ENCODE measurements at places on chromosomes 12 and 14.

DNA sequence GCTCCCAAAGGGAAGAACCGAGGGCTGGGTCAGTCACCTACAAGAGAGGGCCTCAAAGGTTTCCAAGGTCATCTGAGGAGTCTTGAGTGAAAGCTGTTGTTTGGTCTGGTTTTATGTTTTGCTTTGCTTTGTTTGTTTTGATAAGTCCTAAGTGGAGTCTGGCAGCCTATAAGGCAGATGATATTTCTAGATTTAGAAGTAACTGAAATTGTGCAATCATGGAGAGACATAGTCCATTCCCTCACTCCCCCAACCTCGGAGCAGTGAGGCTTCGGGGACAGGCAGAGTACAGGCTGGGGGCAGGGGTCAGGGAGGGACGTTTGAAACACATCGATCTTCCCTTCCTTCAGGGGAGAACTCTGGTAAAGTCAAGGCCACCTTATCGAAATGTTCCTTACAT, 42.3 kb downstream of the TTC9 start:
- no peak for DNase-seq

DNA sequence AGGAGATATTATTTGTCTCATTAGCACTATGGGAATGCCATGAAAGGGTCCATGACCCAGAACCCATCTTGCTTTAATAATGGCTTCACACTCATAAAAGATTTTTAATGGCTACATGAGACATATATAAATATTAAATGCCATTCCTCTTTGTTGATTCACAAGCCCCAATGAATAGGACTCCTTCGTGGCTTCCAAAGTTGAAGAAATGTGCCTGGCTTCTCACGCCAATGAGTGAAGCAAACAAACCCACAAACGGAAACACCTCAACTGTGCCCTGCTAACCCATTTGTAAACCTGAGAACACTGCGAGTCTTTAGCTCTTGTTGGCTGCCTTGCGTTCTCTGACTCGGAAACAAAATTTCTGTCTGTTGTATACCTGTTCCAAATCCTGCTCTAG, 381.7 kb upstream of the DDHD1 start:
- DNase-seq: no peak

GRCh38 chr12:66144791-66145754, 14.5 kb upstream of the LLPH start:
- peak; percentile 37 for DNase-seq

DNA sequence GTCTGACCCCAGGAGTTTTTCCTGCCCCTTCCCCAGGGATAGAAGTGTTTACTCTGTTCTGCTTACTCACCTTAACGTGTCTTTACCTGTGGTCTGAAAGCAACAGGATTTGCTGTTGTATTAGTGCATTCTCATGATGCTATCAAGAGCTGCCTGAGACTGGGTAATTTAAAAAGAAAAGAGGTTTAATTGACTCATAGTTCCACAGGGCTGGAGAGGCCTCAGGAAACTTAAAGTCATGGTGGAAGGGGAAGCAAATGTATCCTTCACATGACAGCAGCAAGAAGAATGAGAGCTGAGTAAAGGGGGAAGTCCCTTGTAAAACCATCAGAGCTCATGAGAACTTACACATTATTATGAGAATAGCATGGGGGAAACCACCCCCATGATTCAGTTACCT, 240.4 kb downstream of the SNAPC1 start:
- DNase-seq: no peak

DNA sequence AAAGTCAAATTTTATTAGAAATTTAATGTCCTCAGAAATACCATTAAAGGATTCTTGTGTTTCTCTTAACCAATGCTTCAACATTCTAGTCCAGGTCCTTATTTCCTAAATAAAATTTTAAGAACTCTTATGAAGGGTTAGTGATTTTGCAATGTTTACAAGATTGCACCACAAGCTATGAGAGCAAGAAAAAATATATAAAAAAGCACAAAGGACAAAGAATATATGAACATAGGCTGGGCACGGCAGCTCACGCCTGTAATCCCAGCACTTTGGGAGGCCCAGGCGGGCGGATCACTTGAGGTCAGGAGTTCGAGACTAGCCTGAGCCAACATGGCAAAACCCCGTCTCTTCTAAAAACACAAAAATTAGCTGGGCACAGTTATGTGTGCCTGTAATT, 7.7 kb downstream of the RACGAP1 start:
- DNase-seq: no peak

GRCh38 chr12:57090924-57091637, 2.2 kb downstream of the NAB2 start:
- DNase-seq: no peak

DNA sequence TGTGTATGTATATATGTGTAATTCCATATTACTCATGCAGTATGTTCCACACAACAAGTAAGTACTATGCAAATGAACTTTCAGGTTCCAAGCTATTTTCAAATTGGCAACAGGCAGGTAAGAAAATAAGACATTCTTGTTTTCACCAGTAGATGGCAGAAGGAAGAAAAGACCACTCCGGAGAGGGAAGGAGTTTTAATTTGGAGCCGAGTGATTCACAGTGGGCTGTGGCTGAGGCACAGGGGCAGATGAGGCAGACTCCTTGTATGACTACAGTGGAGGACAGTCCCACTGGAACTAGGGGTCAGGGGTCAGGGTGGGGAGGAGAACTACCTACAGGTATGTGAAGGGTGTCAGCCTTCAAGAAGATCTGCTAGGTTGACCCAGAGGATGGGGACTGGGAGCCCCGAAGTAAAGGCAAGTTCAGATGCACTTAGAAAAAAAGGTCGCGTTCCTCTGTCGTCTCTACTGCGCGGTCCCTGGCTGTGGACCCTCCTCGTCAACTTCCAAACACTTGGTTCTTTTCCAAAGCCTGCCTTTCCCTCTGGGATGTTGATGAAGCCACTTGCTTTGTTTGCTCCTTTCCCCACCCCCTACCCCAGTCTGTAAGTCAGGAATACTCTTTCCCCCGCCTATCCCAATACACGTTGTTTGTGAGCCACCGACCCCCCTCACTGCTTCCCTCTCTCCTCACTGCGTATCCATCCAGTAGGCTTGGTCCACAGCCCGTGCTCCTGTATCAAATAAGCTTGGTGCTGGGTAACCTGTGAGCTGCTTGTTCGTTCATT, 24.1 kb downstream of the DDX47 start:
- peak; percentile 81 for DNase-seq

GRCh38 chr14:69284170-69284569, 24.2 kb downstream of the GALNT16 start:
- no peak for DNase-seq

DNA sequence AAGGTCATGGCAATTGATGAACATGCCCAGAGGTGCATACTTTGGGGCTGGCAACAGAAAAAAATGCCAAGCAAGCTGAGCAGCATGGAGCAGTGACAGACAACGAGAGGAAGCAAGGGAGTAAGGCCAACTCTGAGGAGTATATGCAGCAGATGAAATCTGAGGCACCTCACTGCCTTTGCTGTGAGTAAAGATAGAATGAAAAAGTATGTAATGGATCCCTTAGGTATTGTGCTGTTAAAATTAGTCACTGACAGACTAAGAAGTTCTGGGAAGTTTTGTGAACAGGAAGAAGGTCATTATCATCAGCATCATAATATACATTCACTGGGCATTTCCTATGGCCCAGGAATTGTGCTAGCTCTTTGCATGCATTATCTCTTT, 269.9 kb downstream of the DUSP6 start:
- DNase-seq: no peak

DNA sequence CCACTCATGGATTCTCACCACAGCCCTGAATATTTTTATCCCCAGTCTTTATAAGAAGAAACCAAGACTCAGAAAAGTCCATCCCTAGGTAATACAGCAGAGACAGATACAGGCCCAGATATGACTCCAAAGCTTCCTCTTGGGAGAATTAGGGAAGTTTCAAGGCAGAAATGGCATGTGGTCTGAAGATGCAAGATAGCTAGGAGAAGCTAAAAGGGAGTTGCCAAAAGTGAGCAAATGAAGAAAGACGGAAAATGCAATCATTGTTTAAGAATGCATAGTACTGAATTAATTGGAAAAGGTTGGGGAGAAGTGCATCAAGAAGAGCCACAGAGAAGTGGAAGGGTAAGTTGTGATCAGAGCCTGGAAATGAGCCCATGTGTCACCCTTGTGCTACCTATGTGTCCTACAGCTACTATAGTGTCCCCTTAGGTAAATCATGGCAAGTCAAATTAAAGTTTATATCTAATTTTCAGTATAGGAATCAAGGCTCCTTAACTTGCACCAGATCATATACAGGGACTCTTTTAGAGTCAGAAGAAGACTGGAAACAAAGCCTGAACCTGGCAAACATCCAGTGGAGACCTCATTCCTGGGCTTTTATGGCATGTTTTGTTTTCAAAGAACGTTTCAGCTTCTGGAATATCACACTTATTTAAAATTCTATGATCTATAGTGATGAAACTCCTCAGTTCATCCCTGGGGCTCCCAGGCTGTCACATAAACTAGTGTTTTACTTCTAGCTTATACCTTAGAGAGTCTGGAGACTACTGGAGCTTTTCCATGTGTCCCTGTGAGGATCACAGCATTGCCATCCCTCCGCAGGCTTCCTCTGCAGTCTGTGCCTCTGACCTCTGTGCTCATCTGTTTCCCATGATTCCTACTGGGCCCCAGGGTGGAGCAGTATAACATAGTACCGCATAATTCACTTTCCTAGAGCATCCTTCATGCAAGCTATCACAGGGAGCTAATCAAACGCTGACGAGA, 189.0 kb upstream of the CDKN3 start:
- no peak for DNase-seq

DNA sequence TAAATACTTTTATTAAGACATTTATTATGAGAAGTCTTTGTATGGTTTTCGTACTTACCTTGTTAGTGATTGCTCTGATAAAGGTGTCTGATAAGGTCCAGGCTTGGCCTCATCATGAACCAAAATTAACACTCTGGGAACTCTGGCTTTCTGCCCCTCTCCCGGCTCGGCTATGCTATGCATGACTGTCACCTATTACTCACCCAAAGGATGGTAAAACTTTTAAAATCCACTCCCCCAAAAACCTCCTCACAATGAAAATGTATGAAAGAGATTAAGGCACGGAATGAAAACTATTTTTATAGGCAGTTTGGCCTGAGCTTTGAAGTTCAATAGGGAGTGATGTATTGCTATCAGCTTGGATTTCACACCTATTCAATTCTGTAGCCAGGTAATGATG, 217.3 kb upstream of the TBX3 start:
- DNase-seq: no peak

GRCh38 chr12:123478069-123478468, 20.1 kb downstream of the SNRNP35 start:
- DNase-seq: no peak

DNA sequence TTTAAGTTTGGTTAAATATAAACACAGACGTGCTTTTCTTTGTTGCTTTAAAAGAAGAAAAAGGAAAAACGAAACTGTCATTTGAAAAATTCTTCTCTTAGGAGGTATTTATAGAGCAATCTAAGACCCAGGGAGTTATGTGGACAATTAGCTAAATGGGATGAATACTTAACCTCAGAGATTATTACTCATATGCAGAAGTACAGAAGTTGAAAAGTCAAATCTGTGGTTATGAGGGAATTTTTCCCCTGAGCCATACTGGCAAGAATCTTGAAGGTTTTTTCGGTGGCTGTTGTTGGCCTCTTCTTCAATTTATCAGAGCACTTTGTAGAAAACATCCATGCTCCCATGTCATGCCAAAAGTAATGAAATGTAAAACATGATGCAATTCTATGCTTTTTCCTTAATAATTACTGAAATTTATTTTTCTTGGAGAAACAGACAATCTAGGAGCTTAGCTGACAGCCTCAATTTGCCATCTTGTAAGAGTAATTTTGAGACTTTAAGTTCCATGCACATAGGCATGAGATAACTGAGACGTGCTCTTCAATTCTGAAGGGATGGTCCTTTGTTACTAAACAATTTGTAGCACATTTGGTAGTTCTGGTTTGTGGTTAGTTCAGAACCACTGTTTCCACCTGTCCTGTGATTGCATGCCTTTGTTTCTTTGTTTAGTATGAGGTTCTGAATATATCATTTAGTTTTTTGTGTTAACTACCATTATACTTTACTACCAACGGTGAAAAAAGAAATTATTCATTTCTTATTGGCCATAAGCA, 126.6 kb downstream of the BCAT1 start:
- no peak for DNase-seq

- DNase-seq: no peak
These were observed 74.9 kb downstream of the PAWR start for GRCh38 chr12:79615596-79616560.

DNA sequence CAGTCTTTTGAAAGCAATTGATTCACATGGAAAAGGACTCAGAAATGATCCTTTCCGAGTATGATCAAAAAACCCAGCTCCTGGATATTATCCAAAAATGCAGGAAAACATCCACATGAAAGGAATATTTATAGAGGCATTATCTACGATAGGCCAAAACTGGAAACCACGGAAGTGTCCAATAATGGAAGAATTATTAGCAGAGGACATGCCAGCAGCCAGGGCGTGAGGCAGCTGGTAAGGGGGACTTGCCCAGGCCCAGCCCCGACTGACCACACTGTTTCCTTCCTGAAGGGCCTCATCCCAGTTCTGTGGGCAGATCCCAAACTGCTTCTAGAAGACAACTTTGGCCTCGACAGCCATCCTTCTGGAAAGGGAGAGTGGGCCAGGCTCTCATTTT, 20.5 kb downstream of the ACTN1 start:
- DNase-seq: no peak

- DNase-seq: no peak
These were observed 1074.1 kb downstream of the BCL11B start for GRCh38 chr14:98197933-98198332.

GRCh38 chr12:130978785-130979184, 25.1 kb downstream of the ADGRD1 start:
- no peak for DNase-seq

- no peak for DNase-seq
These were observed 751.6 kb downstream of the NOVA1 start for GRCh38 chr14:25846246-25846645.

DNA sequence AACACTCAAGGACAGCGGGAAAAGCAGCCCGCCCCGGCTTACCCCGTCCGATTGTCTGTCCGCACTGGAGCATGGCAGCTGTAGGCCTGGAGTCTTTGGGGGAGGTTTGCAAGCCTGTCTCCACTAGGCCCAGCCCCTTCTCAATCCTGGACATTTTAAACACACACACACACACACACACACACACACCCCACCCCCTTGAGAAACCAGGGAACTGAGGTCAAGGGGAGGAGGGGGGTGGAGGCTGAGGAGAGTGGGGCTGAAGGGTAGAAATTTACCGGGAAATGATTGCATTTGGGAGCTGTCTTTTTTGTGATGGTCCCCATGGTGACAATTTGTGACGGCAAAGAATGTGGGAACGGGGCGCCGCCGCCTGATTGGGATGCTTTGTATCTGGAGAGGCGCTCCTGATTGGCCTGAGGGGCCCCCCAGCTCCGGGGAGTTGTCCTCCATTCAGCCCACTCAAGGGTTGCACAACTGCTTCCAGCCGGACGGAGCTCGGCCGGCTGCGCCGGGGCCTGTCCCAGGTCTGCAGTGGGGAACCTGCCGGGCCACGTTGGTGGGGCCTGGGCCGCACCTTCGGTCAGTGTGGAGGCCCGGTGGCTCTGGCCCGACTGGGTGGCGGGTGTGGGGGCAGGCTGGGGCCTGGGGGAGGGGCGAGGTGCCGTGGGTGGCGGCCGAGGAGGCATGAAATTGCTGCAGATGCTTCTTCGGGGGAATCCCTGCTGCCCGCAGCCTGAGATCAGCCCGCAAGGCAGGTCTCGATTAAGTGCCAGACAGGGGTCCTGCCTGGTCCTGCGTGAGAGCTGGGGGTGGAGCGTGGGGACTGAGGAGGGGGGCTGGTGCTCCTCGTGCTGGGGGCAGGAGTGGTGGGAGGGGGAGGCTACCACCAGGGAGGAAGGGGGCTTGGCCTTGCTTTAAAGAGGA, at the start of gene FAM181A:
FAM181A (plus strand) TSS at position 472 of the 927 bp plus-strand sequence. CDS start 942 bp downstream, outside the sequence.
- DNase-seq: no peak

Measured in A549 (cell line).